ENCODE measurements at places on chromosomes 6 and 20.
A peak's percentile ranks its signal among the peaks of the same experiment; 100 is the strongest.

DNA sequence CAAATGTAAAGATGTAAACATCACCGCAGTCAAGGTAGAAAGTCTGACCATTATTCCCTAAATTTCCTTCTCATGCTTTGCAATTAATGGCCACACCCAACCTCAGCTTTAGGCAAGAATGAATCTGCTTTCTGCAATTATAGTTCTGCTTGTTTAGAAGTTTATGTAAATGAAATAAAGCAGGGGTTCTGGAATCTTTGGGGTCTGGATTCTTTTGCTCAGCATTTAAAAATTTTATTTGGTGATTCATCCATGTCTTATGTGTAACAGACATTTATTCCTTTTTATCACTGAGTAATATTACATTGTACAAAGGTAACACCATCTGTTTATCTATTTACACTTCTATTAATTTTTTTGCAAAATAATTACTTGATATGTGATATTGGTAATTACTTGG is 613.6 kb downstream of the UTRN start:
- no peak for DNase-seq

GRCh38 chr6:67129780-67130179 is 1422.8 kb upstream of the EYS start:
- DNase-seq = no peak

DNA sequence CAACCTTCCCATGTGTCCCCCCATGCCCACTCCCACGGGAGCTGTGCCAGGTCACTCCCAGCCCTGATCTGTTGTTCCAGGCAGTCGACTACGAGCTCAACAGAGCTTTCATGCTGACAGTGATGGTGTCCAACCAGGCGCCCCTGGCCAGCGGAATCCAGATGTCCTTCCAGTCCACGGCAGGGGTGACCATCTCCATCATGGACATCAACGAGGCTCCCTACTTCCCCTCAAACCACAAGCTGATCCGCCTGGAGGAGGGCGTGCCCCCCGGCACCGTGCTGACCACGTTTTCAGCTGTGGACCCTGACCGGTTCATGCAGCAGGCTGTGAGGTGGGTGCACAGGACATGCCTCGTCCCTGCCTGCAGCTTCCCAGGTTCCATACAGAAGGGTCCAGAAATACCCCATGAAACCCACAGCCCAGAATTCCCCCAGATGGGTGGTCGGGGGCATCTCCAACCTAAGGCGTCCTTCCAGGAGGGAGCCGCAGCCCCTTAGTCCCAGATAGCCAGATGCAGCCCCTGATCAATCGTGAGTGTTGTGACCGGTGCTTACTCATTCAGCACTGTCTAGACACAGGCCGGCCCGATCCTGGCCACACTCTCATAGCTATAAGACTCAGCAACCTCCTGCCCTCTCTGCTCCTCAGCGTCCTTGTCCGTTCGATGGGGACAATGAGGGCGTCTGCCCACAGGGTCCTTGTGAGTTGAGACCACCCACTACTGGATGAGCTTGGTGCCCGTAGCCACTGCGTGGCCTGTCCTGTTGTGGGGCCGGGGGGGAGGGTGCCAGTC is 142.1 kb downstream of the TAF4 start:
- DNase-seq = no peak

DNA sequence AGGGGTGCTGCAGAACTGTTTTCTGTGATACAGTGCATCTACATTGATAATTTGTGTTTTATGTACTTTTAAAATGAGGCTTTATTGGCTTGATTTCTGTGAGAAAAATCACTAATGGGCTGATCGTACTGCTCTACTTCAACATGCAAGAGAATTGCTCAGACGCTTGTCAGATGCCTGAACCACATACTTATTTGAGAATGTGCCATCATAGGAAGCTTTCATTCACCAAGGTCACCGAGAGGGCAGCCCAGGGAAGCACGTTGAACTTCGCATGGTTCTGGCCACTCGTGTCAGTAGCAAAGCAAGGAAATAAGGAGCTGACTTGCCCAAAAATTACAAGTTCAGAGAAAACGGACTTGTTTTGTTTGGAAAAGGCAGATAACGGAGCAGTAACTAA is 168.5 kb upstream of the AKAP12 start:
- no peak for DNase-seq

GRCh38 chr20:31890646-31891045 is 20.2 kb downstream of the TTLL9 start:
- DNase-seq = no peak

DNA sequence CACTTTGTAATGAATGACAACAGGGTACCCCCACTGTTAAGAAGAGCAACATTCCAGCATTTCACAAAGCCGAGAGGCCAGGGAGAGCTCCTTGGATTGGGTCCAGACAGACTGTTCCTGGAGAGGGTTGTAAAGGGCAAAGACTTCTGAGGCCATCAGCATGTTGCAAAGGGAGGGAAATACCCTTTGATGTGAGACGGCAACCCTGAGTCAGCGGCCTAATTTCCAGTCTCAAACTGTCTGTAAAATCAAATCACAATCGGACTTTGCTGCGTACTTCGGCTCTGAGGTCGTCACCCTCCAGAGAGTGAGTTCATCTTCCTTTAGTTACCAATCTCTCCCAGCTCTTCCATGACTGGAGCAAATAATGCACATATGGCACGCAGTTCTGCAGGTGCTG is 101.0 kb upstream of the DTNBP1 start:
- no peak for DNase-seq

DNA sequence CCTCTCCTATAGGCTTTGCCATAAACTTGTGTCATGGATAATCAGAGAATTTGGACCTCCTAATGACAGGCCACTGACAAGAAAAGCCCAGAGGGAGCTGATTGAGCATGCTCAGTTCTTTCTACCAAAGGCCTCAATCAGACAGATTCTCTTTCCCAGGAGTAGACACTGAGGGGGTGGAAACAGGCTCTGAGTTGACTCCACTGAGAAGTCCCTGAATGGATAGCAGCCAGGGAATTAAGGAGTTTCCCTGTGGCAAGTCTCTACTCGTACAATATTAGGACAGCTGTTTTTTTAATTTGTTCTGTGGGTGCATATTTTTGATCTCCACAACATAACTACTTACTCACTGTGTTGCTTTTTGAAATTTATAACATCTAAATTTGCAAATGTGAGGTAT is 63.3 kb downstream of the SLC16A10 start:
- DNase-seq = no peak

GRCh38 chr6:33781131-33781975 is 7.6 kb downstream of the LEMD2 start:
- DNase-seq = no peak

GRCh38 chr20:63095718-63096654 is 89.2 kb upstream of the BHLHE23 start:
- DNase-seq = no peak

- DNase-seq = no peak
Observed at GRCh38 chr6:135161411-135162395, 19.4 kb upstream of the MYB start.

GRCh38 chr20:47235853-47236638 is 120.5 kb downstream of the ZMYND8 start:
- DNase-seq = no peak

GRCh38 chr6:125745281-125746018 is 4.0 kb upstream of the HEY2 start:
- DNase-seq = no peak

GRCh38 chr6:129621252-129621651 is 88.7 kb downstream of the ARHGAP18 start:
- peak; percentile 29 for DNase-seq

- DNase-seq = no peak
Observed at GRCh38 chr6:13071550-13072345, 256.6 kb downstream of the TBC1D7 start.

DNA sequence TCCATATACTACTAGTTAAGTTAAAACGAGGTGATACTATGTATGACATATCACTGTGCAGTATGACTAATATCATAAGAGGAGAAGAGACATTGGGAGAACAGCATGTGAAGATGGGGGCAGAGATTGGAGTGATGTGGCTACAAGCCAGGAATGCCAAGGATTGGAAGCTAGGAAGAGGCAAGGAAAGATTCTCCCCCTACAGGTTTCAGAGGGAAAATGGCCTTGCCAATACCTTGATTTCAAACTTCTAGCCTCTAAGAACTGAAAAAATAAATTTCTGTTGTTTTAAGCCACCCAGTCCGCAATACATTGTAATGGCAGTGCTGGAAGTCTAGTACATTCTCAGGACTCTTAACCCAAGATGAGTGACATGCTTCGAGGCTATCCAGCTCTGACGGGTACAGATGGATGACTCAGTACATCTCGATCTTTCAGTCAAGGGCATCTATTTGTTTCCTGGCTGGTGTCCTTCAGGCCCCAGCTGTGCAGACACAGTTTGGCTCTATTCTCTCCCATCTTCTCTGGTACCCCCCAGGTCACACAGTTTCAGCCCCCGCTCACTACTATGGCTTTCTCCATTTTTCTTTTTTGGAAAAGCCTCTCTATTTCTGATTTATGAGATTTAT is 55.5 kb upstream of the THEMIS start:
- DNase-seq = no peak

- DNase-seq = no peak
Observed at GRCh38 chr6:89584539-89584938, 54.0 kb downstream of the LYRM2 start.

GRCh38 chr6:118788702-118789101 is 105.2 kb upstream of the ASF1A start:
- DNase-seq = no peak

- no peak for DNase-seq
Observed at GRCh38 chr6:138586638-138587037, 87.3 kb upstream of the NHSL1 start.

DNA sequence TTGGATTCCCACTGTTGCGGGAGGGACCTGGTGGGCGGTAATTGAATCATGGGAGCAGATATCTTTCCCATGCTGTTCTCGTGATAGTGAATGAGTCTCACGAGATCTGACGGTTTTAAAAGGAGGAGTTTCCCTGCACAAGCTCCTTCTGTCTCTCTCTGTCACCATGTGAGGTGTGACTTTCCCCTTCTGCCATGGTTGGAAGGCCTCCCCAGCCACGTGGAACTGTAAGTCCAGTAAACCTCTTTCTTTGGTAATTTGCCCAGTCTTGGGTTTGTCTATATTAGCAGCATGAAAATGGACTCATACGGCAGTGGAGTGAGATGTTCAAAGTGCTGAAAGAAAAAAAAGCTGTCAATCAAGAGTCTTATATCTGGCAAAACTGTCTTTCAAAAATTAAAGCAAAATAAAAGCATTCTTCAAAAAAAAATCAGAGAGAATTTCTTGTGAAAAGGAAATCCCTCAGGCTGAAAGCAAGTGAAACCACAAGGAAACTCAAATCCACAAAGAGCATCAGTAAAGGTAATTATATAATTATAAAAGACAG is 15.5 kb upstream of the KIF25 start:
- DNase-seq = no peak

- no peak for DNase-seq
Observed at GRCh38 chr20:17556837-17557674, 12.8 kb upstream of the DSTN start.

DNA sequence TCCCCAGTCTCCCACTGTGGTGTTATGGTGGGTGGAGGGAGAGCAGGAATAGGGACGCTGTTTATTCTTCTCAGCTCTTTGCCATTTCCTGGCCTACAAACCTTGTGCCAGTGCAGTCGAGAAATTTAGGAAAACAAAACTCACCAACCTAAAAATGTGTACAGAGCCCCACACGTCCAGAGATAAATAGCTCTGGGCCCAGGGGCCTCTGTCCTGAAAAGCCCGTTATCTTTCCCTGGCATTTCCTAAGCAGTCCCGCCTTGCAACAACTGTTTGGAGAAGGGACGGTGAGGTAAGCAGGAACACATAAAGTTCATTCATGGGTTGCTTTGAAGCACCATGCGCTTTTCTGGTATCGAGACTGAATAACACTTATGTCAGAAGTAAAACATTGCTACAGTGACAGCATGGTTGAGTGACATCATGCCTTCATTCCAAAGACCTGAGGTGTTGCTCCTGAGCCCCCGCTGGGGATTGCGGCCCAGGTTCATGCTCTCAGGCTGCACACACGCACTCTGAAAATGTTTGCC is 80.1 kb upstream of the NXT1 start:
- no peak for DNase-seq

GRCh38 chr6:16498237-16498636 is 259.9 kb downstream of the GMPR start:
- no peak for DNase-seq

- DNase-seq = no peak
Observed at GRCh38 chr6:87146363-87146762, 9.0 kb upstream of the ZNF292 start.

DNA sequence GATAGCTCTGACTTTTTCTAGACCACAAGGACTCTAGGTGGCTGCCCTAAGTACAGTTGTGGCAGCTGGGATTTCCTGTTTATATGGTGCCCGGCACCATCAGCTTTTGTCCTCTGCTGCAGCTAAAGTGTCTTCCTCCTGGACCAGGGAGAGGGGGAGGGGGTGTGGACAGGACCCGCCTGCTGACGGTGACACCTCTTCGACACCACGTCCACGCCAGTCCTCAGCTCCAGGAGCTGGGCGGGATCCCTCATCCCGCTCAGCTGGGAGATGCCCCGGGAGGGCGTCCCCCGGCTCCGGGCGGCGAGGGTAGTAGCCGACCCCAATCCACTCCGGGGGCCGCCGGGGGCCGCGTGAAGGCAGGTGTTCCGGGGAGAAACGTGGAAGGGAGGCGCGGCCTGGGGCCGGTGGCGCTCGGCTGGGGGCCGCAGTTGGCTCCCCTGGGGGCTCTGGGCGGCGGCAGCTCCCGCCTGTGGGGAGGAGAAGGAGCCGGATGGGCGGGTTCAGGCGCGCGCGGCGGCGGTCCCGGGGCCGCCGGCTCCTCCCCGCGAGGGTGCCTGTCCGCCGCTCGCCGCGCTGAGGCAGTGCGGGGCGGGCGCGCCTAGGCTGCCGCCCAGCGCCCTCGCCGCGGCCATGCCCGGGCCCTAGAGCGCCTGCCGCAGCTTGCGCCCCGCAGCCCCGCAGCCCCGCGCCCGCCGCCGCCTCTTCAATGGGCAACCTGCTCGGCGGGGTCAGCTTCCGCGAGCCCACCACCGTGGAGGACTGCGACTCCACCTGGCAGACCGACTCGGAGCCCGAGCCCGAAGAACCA is at the start of gene OGFRL1:
Gene OGFRL1 (plus strand): TSS at position 584 of the 811 bp plus-strand sequence. CDS start 126 bp downstream, at position 710.
- peak; percentile 34 for DNase-seq

DNA sequence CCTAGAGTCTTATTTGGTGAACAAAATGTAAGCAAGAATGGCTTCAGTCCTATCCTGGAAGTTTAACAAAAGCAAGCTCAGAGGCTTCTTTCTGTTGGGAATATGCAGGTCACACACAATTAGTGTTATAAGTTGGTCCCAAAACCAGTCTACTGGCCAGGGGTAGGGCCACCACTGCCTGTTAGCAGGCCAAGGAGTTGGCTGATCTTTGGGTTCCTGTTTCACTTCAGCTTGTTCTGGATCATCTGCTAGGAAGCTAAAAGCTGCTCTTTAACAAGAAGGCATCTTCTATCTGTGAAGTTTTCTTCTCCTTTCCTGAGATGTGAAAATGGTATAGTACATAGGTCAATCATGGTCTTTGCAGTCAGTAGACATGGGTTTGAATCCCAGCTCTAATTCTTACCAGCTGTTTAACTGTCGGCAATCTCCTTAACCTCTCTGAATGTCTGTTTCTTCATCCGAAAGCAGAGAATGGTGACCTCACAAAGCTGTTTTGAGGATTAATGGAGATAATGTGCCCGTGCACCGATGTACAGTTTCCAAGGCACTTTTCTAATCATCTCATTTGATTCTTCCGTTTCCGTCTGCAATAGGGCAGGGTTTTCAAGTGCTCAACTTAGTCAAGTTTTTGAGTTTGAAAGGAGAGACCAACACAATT is 271.2 kb upstream of the TAB2 start:
- DNase-seq = no peak
